Activated naive CD4-positive, alpha-beta T cell (primary cell): ENCODE measurements at places on chromosomes 12 and 14.

GRCh38 chr14:65156568-65157366, 54.5 kb upstream of the MAX start:
- no peak for DNase-seq

DNA sequence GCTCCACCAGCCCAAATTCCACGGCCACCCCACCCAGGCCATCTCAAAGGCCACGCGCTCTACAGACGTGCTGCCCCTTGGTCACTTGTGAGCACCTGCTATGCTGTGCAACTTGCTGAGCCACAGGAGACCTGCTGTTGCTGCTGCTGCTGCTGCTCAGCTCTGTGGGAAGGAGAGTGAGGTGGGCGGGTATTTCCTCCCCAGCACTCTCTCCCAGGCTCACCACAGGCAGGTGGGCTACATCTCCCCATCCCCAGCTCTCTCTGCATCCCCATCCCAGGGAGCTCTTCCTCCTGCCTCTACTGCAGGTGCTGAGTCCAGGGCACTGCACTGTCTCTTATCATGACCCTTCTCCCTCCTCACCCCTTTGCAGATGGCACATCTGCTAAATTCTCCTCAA, 306.9 kb downstream of the BCL11B start:
- DNase-seq = no peak

DNA sequence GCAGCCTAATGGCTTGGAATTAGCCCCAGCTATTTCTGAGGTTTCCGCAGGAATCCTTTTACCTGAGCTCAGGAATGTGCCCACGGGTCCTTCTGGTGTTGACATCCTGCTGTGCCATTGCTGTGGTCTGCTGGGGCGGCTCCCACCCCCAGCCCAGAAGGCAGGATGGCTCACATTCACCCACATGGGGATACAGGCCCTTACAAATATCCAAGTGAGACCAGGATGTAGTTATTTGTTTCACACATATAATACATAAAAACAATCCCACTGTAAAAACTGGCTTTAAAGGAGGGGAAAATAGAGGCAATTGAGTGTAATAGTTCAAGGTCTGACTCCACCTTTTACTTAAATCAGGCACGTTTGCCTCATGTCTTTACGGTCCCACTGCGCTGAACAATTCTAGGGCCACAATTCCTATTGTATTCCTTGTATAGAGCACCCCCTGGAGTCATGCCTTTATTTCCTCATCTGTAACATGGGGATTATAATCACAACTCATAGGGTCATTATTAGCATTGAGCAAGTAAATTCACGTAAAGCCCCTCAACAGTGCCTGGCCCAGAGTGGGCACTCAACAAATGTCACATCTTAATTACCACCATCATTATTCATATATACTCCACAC, 57.2 kb upstream of the FICD start:
- DNase-seq = no peak

- no peak for DNase-seq
These were observed 94.7 kb downstream of the ERGIC2 start for GRCh38 chr12:29286081-29286790.

DNA sequence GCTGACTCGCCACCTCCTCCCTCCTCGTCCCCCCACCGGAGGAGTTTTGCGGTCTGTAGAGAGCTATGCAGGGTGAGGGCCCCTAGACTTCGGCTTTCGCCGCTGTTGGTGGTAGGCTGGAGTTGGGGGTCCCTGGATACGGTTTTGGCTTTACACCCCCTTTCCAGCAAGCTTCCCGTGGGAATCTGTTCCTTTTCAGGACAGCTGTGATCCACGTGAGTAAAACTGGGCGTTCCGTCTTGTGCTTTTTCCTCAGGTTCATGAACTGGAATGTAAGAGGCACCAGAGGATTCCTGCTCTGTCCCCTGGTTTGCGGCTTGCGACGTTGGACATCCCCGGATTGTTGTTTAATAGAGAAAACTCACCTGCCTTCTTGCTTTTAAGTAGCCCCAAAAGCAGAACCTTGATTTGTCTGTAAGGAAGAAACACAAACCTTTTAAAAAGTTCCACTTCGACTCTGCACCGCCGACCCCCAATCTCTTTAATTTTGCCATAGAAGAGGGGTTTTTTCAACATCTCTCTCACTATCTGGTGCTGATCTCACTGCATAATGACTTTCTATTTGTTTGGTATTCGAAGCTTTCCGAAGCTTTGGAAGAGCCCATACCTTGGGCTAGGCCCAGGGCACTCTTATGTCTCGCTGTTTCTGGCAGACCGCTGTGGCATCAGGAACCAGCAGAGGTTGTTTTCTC, 490 bp downstream of the PRORP start:
- DNase-seq = no peak

- DNase-seq = no peak
These were observed 66.0 kb downstream of the CDC42BPB start for GRCh38 chr14:102991376-102991775.

DNA sequence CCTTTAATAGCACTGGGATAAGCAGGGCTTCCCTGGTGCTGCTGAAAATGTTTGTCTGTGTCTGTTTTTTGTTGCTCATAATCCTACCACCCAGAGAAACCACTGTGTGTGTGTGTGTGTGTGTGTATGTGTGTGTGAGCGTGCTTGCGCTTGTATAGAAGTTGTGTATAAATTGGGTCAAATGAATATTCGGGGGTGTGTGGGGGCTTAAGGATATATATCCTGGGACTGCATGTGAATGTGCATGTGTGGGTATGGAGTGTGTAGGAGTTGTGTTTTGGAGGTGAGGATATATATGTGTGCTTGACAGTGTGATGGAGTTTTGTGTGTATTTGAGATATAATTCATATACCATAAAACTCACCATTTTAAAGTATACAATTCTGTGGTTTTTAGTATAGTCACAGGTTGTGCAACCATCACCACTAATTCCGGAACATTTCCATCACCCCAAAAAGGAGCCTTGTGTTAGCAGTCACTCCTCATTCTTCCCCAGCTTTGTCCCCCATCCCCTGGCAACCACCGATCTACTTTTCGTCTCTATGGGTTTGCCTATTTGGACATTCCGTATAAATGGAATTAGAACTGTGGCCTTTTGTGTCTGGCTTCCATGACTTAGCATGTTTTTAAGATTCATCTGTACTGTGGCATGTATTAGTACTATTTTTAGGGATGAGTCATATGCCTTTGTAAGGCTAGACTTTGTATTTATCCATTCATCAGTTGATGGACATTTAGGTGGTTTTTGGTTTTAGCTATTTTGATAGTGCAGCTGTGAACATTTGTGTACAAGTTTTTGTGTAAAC, 25.6 kb downstream of the TCTN1 start:
- DNase-seq = no peak

DNA sequence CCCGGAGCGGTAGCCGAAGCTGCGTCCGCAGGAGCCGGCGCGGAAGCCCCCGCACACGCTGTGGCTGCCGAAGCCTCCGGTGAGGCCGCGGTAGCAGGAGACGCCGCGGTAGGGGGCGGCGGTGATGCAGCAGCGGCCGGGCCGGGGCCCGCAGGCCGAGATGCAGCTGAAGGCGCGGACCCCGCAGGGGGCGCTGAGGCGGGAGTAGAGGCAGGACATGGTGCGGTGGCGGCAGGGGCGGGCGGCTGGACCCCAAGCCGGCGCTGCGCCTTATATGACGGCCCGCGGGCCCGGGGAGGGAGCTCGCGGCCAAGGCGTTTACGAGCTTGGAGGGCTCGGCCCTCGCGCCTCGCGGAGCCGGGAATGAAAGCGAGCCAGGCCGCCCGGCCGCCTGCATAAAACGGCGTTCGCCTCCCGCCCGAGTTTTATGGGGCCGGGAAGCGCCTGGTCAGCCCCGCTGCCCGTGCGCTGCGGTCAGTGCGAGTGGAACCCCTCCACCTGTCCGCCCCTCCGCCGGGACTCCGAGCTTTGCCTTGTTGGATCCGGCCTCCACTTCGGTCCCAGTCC, 16.0 kb upstream of the KRT86 start:
- no peak for DNase-seq

GRCh38 chr14:98633380-98633779, 638.6 kb downstream of the BCL11B start:
- no peak for DNase-seq

DNA sequence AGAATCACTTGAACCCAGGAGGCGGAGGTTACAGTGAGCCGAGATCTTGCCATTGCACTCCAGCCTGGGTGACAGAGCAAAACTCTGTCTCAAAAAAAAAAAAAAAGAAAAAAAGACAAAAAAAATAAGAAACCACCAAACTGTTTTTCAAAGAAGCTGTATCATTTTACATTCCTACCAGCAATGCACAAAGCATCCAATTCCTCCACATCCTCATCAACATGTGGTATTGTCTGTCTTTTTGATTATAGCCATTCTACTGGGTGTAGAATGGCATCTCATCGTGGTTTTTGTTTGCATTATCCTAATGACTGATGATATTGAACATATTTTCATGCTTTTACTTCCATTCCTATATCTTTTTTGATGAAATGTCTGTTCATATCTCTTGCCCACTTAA, 36.2 kb upstream of the GNG2 start:
- no peak for DNase-seq

GRCh38 chr12:3416159-3416558, 74.8 kb upstream of the PRMT8 start:
- DNase-seq = no peak

DNA sequence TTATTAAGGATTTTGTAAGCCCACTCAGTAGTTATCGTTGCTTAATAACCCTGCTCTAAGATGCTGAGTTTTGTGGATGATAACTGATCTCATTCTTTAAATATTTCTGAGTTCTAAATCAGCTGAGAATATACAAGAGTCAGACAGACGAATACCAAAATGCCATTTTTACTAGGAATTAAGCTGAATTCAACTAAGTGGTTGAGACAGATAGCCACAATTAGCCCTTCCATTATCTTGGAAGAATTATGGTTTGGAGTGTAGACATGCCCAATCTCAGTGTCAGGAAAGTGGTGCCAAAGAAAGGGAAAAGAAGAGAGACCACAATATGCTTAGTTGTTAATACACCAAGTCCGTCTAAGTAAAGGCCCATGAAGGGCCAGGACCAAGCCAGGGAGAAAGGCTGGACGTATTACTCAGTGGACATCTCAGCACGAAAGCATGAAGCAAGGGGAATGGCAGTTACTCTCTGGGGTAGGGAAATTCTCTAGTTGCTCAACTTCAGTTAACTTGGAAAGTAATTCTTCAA, 58.6 kb downstream of the KCNA5 start:
- no peak for DNase-seq

- no peak for DNase-seq
These were observed 417 bp downstream of the GLS2 start for GRCh38 chr12:56487448-56488040.
